ENCODE measurements at places on chromosomes 2 and 18.

GRCh38 chr2:111165084-111165483, 44.4 kb downstream of the BCL2L11 start:
- DNase-seq: no peak

GRCh38 chr18:58196164-58196563, 152.1 kb downstream of the NEDD4L start:
- no peak for DNase-seq

GRCh38 chr18:45290364-45290763, 324.9 kb upstream of the SLC14A2 start:
- no peak for DNase-seq

DNA sequence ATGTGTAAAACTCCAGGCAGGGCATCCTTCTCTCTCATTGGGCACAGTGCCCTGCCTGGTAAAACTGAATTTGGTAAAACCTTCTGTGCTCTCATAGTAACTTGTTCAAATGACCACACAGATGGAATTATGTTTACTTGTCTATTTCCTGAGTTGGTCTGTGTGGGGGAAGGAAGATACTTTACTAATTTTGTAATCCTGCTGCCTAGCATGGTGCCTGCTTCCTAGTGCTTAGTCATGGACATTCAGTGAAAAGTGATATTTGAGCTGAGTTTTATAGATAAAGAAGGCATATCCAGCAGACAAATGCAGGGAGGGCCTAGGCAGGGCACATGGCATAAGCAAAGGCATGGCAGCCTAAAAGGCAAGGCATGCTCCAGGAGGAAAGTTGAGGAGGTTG, 199.4 kb downstream of the FSHR start:
- DNase-seq: no peak

DNA sequence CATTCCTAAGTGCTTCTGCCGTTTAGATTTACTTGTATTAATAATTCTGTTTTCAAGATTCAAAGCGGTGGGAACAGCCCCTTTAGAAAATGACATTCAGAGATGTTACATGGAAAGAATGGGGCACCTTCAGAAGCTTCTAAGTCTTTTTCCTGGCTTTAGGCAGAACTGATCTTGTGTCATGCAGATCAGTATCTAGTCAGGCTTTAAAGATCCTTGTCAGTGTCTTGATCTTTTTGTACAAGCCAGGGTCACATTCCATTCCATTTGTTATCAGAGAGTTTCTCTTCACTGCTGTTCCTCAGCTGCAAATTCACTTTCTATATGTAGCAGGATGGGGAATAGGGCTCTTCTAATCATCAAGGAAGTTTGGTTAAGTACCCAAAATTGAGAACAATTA, 275.3 kb downstream of the DCC start:
- DNase-seq: no peak

- DNase-seq: no peak
Measured at GRCh38 chr18:73719611-73720010, 428.0 kb downstream of the FBXO15 start.

GRCh38 chr18:40810372-40810771, 1144.7 kb upstream of the PIK3C3 start:
- DNase-seq: no peak

- peak; percentile 11 for DNase-seq
Measured at GRCh38 chr18:31555971-31556747, 35.5 kb upstream of the TTR start.

GRCh38 chr2:202782940-202783558, 88.5 kb downstream of the ICA1L start:
- no peak for DNase-seq

GRCh38 chr2:30871980-30872789, 64.9 kb upstream of the CAPN13 start:
- DNase-seq: no peak

GRCh38 chr2:178892751-178893625, 85.8 kb upstream of the TTN start:
- no peak for DNase-seq

GRCh38 chr2:7880566-7880965, 801.3 kb upstream of the ID2 start:
- DNase-seq: no peak

GRCh38 chr2:110678457-110679336, 834 bp upstream of the BUB1 start:
- DNase-seq: no peak

- no peak for DNase-seq
Measured at GRCh38 chr2:12617366-12617765, 99.4 kb upstream of the TRIB2 start.

DNA sequence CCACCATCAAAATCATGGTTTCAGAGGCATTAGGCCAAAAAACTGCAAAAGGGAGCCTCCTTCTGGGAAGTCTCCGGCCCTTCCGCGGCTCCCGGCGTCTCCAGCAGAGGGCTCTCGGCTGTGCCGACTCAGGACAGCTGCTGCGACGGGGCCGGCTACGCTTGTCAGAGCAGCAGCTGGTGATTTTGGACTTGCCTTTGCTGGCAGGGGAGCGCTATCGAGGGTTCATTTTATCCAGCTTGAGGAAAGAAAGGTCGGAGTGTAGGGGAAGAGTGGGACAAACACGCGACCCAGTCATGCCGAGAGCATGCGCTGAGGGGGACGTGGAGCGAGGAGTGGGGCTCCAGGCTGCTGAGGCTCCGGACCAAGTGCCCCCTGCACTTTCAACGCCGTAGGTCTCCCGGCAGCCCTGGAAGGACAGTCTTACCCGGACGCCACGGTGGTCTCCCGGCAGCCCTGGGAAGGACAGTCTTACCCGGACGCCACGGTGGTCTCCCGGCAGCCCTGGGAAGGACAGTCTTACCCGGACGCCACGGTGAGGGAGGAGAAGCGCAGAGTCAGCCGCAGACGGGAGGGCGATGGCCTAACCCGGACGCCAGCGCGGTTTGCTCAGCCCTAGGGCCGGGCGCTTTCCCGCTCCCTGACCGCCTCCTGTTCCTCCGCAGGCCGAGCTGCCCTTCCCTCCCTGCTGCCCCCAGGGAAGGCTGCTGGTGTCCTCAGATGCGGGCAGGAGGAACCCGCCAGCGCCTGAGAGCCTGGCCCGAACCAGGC, 21.7 kb downstream of the DDX18 start:
- DNase-seq: peak; percentile 44

DNA sequence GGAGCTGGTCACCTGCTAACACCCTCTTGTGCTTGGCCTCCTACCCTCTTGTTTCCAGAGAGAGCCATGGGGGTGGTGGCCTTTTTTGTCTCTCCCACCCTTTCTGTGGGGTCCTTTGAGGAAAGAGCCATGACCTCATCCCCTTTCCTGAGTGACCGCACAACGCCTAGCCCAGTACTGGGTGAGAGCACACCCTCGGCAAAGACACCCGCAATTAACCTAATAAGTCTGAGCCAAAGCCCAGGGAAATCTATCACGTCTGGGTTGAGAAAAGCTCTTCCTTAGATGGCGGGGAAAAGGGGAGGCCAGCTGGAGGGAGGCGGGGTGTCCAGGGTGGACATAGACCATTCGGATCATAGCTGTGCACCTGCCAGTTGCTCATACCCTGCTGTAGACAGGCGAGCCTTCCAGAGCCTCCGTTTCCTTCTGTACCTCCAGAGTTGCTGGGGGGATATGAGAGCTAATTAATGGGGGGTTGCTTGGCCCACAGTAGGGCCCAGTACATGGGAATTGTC, 93.7 kb upstream of the MCFD2 start:
- no peak for DNase-seq

- no peak for DNase-seq
Measured at GRCh38 chr2:16012626-16013358, 72.4 kb downstream of the MYCN start.

- DNase-seq: no peak
Measured at GRCh38 chr2:63842149-63843061, 709 bp downstream of the UGP2 start.

- DNase-seq: no peak
Measured at GRCh38 chr2:174836377-174836994, 72.2 kb upstream of the CHRNA1 start.

DNA sequence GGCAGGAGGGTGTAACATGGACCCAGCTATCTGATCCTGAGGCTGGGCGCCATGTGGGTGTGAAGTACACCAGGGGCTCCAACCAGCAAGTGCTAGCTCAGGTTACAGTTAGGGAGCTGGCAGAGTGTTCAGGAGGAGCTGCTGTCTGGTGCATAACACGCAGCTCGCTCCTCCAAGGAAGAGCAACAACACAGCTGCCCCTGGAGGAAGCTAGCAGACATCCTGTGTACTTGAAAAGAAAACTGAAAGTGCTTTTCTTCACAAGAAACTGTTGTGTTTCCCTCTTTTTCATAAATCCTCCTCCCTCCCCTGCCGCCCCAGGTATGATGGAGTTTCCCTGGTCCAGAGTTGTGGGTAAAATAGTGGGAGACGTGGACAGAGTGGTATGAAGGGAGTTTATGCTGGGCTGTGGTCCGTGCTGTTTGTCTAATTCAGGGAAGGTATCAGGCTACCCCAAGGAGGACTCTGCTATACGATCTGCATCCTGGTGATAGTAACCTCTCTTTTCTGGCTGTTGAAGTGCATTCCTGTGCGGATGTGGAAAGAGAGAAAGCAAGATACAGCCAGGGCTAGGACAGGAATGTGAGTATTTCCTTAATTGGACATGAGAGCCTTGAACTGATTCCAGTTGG, 6.1 kb upstream of the LBH start:
- peak; percentile 42 for DNase-seq

DNA sequence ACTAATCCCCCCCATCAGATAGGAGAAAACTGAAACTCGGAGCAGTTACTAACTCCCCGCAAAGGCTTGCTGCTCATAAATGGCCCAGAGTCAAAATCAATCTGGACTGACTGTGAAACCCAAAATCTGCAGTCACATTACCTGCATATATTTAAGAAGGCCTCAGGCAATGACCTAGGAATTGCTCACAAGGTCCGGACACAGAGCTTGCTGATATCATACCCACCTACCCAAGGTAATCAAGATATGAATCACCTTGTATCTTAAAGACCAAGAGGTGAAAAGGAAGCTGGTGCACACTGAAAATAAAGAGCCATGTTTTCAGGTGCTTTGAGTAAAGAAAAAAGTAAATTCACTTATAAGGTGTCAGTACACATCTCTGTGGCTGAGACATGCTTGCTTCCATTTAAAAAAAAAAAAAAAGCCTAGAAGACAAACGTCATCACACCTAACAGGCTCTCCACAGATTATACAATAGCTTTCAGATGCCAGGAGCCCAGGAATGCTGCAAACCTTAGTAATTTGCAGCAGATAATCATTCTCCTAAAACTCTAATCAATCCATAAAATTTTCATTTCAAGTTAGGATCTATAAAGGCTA, 195.4 kb downstream of the ZEB2 start:
- DNase-seq: peak; percentile 7

GRCh38 chr2:7292154-7292691, 375.0 kb downstream of the RNF144A start:
- DNase-seq: no peak

DNA sequence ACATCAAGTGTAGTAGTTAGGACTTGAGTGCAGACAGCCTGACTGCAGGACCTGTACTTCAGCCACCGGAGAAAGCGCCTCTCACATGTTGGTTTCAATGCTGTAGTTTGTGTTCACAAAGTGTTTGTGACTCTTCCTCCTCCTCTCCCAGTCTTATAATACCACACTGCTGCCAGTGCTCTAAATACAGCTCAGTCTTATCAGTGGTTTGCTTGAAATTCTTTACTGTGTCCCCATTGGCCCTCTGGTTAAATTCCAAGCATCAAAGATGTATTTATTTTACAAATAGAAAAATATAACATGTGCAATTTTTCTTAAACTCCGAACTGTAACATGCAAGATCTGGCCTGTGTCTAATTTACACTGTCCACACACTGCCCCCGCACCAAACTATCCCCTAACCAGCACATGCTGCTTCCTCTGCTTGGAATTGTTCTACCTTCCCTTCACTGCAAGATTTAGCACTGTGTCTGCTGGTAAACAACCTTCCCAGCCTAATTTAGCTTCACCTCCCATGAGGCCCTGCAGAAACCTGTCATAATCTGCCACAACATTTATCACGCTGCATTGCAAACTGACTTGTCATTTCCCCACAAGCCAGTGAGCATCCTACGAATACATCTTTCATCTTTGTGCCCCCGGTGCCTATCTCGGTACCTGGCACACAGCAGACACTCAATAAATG, 77.1 kb downstream of the SUMO1 start:
- no peak for DNase-seq

DNA sequence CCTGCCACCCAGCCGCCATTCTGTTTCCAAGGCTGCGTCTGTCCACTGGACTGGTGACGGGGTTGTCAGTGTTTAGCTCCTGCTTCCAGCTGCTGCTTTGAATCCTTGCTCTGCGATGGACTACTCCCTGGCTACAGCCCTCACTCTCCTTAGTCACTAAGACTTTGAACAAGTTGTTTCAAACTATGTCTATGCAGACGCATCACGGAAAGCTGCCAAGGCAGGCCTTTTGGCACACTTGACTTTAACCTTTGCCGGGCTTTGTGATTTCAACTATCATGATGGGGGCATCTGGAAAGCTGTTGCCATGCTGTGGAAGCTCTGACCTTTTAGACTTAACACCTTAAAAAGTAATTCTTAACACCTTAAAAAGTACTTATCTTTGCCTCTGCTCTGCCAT, 54.4 kb downstream of the PDE11A start:
- no peak for DNase-seq

GRCh38 chr2:7835693-7836680, 845.9 kb upstream of the ID2 start:
- DNase-seq: no peak

DNA sequence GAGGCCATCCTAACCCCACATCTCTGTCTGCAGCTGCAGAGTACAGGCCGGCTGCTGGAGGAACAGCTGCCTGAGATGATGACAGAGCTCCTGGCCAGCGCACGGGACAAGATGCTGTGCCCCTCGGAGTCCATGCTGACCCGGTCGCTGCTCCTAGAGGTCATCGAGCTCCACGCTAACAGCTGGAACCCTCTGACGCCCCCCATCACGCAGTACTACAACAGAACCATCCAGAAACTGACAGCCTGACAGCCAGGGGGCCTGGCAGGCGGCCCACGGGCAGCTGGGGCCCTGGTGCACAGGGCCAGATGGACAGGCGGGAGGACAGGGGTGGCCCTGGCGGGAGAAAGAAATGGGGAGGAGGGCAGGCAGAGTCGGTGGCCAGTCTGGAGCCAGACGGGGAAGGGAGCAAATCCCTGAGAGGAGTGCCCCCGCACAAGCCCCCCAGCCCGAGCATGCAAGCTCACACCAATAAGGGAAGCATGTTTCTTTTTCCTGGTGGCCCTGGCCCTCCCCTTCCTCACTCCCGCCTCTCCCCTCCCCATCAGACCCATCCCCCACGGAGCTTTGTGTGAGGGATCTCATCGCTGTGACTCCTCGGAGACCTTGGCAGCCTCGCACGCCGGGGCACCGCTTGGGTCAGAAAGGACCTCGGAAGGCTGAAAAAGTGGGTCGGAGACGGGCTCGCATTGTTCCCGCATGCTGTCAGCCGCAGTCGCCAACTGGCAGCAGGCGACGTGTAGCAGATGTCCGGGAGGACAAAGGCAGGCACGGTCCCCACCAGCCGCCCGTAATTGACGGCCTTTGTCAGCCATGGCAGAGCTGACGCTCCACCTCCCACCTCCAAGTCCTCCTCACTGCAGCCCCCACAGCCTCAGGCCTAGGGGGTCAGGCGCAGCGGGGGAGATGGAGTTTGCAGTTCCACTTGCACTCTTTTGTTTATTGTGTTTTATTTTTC, 91.2 kb downstream of the SMAD7 start:
- no peak for DNase-seq

All from activated gamma-delta T cell treated with Interleukin-2 at 50 U/mL for 16 hours (primary cell).